ENCODE measurements at places on chromosomes 2 and 18. TPM values are rescaled to one million over a fixed set of nuclear protein-coding genes. Genes with fewer than 3 reads are reported as not detected.

DNA sequence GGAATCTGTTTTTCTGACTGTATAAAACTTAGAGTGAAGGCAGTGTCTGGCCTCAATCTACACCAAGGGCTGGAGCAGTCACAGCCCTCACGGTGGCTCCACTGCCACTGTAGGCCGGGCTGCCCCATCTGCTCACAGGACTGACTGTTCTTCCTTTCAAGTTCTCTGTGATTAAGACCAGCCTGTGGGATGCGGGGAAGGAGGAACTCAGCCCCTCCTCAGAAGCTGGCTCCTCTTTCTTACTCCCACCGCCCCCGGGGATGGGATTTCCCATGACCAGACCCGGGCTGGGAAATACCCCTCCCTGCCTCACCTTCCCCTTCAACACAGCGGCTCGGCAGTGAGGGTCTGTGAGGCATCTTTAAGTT lies 106.0 kb downstream of the COPS8 start:
- DNase-seq, result no peak

PTPRM gene
- total RNA-seq, result 112 TPM

DNA sequence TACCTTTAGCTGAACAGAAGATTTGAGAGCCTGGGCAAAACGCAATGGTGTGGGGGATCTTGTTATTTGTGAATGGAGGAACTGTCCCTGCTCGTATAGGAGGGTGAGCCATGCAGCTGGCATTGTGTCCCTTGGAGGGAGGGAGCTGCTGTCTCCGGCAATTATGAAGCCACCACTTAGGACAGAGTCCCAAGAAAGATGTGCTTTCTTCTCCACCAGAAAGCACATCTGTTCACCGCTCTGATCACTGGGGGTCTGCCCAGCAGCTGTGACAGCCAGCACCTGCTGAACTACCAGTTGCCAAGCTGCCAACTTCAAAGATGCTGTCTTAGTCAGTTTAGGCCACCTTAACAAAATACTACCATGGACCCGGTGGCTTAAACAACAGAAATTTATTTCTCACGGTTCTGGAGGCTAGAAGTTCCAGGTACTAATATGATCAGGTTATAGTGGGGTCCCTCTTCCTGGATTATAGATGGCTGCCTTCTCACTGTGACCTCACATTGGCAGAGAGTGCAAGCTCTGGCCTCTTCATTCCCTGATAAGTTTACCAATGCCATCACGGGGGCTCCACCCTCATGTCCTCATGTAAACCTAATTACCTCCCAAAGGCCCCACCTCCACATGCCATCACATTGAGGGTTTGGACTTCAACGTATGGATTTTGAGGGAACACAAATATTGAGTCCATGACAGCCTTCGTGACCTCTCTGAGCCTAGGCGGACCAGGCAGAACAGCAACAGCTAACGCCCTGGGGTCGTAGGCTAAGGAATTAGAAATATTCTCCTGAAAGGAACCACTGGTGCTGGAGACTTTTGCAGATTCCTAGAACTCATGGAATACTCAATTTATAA lies 148.3 kb downstream of the RHBDD1 start:
- no peak for DNase-seq

- DNase-seq, result peak; percentile 40
Measured at GRCh38 chr18:74598350-74599001, 806 bp downstream of the ZNF407 start.

ASIC4 gene
- total RNA-seq, result 0.32 TPM

- DNase-seq, result no peak
Measured at GRCh38 chr2:192247456-192247855, 52.7 kb upstream of the TMEFF2 start.

DNA sequence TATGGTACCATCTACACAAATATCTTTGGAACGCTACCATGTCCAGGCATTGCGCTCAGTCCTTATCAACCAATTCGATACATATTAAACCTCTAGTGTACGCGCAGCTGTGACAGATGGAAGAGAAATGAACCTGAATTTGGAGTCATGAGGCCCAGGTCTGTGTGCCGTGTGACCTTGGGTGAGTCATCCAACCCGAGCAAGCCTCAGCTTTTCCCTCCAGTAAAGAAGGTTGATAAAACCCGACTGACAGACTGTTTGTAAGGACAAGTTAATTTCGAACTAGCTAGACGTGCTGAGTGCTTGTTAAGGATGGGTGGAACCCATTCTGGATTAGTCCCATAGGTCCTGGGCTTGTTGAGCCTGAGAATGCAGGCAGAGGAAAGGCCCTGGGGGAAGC lies 28.2 kb downstream of the GREB1 start:
- DNase-seq, result no peak

ACADL gene
- 4.9 TPM for total RNA-seq

LIMS4 gene
- total RNA-seq, result not detected

- no peak for DNase-seq
Measured at GRCh38 chr18:28571929-28572328, 395.0 kb upstream of the CDH2 start.

GRCh38 chr18:80182855-80183254 lies 64.5 kb downstream of the PARD6G start:
- no peak for DNase-seq

DNA sequence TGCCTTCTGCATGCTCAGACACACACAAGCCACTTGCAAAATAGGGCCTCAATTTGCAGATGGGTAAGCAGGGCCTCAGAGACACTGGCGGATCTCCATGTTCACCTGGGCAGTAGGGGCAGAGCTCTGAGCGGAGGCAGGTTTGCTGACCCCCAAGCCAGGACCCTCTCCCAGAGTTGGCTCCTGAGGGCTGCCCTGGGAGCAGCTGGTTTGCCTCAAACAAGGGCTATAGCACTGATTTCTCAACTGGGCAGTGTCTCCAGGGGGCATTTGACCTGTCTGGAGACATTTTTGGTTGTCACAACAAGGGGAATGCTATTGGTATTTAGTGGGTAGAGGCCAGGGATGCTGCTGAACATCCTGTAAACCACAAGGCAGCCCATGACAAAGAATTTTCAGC lies 11.6 kb downstream of the GLI2 start:
- no peak for DNase-seq

EVX2 gene
- 1.9 TPM for total RNA-seq

DNA sequence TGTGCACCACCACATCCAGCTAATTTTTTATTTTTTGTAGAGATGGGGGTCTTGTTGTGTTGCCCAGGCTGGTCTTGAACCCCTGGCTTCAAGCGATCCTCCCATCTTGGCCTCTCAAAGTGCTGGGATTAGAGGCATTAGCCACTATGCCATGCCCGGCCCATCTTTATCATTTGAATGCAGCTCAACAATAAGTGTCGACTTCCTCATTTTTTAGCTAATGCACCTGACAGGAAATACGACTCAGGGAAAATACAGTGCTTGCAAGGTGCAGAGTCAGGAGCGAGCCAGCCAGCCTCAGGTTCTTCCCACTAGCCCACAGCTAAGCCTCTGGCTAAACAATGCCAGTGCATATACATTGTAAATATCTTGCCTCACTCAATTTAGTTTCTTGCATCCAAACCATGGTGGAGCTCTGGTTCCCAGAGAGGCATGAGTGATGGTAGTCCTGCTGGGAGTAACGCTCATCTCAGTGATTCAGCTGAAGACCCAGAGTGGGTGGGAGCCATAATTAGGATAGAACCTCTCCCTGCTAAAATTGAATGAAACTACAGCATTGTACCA lies 135.0 kb downstream of the TGIF1 start:
- DNase-seq, result no peak

- no peak for DNase-seq
Measured at GRCh38 chr18:45670281-45670962, 53.6 kb upstream of the SLC14A1 start.

GRCh38 chr2:215967590-215968378 lies 45.6 kb downstream of the MREG start:
- DNase-seq, result no peak

GRCh38 chr18:59988098-59988706 lies 88.4 kb downstream of the PMAIP1 start:
- DNase-seq, result no peak

- no peak for DNase-seq
Measured at GRCh38 chr2:241126201-241126611, 23.1 kb downstream of the PASK start.

EFR3B gene
- 3.8 TPM for total RNA-seq

GRCh38 chr2:226669249-226669648 lies 130.4 kb downstream of the IRS1 start:
- no peak for DNase-seq

DNAH6 gene
- total RNA-seq, result 1.4 TPM

DNA sequence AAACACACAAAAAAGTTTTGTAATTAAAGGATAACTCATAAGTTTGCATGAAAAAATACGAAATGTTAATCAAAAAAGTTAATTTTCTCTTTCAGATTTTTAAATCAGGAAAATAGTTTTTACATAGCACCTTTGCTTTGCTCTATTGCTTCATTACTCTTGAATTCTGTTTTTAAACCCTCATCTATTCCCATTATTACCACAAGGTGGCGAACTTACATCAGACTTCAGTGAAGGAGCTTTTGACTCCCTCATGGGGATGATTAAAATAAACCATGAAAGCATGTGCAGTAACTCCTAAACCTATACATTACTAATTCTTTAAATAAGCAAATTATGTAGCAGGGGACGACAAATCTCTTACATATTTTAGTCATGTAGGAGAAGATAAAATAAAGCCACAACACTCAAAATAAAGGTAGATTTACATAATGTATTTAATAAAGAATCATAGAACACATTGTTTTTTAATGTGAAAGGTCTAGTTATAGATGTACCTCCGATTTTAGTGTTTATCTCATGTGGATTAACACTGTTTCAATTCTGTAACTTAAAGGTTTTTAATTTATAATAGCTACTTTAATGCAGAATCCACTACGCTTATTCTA lies 105.2 kb downstream of the NETO1 start:
- DNase-seq, result peak; percentile 29

- no peak for DNase-seq
Measured at GRCh38 chr2:57760381-57760801, 286.2 kb upstream of the VRK2 start.

RNF125 gene
- 10.9 TPM for total RNA-seq

GRCh38 chr18:45253973-45254708 lies 361.1 kb upstream of the SLC14A2 start:
- no peak for DNase-seq

DNA sequence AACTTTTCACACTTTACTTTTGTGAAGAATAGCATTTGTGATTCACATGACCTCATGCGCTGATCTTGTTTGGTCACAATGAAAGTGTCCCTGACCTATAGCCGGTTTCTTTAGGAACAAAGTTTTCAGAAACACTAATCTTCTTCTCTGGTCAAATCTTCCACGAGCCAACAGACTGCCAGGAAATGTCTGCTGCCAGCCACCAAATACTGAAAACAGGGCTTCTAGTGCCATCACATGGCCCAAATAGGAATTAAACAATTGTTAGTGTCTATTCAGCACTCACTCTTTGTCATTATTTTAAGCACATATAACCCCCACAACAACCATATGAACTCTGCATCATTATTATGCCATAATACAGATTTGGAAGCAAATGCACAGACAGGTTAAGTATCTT lies 286.5 kb upstream of the SYT4 start:
- no peak for DNase-seq

GRCh38 chr2:17791121-17791816 lies 25.0 kb upstream of the MSGN1 start:
- DNase-seq, result peak; percentile 49

IL1B gene
- total RNA-seq, result 2.3 TPM

GRCh38 chr2:238320648-238321281 lies 447 bp downstream of the TRAF3IP1 start:
- DNase-seq, result no peak

- DNase-seq, result no peak
Measured at GRCh38 chr2:126986631-126987187, 88.0 kb downstream of the TEX51 start.

DNA sequence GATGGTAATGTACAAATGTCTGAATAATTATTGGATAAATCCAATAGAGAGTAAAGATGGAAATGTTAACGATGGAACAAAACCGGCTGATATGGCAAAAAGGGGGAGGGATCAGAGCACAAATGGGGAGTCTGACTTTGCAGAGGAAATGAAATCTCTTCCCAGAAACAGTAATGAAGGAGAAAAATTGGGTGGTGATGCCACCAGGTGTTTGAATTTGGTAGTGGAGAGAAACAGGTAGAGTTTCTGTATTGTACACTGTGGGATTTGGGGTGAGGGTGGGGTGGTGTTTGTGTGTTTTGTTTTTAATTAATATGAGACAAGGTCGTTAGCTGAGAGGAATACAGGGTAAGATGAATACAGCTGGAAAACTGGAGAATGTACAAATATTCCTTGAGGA lies 20.4 kb upstream of the XDH start:
- DNase-seq, result no peak

- DNase-seq, result no peak
Measured at GRCh38 chr2:221372907-221373306, 199.2 kb downstream of the EPHA4 start.

ALK gene
- 1.0 TPM for total RNA-seq

SAG gene
- not detected for total RNA-seq

DNA sequence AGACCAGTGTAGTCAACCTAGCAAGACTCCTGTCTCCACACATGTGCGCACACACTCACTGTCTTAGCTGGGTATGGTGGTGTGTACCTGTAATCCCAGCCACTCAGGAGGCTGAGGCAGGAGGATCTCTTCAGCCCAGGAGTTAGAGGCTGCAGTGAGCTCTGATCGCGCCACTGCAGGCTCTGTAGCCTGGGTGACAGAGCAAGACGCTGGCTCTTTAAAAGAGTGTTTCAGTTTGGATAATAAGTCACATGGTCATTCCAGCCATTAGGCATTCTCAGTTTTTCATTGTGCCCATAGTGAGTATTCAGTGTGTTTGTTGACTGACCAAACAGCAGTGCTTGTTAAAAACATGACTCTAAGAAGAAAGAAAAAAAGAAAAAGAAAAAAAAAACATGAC lies 31.0 kb downstream of the RAB10 start:
- no peak for DNase-seq

GREB1L gene
- total RNA-seq, result 1.4 TPM

IMMT gene
- 50.5 TPM for total RNA-seq

ABCG5 gene
- not detected for total RNA-seq

- DNase-seq, result no peak
Measured at GRCh38 chr18:42080340-42080739, 125.3 kb downstream of the PIK3C3 start.

DNA sequence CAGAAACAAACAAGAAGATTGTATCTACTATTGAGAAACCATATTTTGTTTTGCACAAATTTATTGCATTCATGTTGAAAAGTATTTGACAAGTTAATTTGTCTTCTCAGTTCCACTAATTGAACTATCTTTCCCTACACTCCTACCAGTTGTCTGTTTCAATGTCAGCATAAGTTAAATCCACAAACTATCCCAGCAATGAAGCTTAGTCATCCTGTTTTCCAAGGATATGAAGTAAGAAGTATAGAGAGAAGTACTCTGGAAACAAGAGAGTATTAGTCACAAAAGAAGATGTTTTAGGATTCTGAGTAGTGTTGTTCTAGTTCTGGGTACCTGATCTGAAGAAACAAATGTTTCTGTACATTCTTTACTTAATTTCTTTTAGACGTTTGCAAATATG lies 261.6 kb upstream of the ZNF804A start:
- DNase-seq, result no peak

GRCh38 chr2:201973305-201973928 lies 60.2 kb upstream of the FZD7 start:
- no peak for DNase-seq

- DNase-seq, result no peak
Measured at GRCh38 chr2:200353874-200354273, 47.4 kb downstream of the SPATS2L start.

TUBB6 gene
- 441 TPM for total RNA-seq

GRCh38 chr18:42326752-42327151 lies 371.7 kb downstream of the PIK3C3 start:
- no peak for DNase-seq

GRCh38 chr2:232260075-232260474 lies 118.5 kb upstream of the ALPP start:
- DNase-seq, result no peak
